Cardiac fibroblast (primary cell): ENCODE measurements at places on chromosomes 5 and 9.

DNA sequence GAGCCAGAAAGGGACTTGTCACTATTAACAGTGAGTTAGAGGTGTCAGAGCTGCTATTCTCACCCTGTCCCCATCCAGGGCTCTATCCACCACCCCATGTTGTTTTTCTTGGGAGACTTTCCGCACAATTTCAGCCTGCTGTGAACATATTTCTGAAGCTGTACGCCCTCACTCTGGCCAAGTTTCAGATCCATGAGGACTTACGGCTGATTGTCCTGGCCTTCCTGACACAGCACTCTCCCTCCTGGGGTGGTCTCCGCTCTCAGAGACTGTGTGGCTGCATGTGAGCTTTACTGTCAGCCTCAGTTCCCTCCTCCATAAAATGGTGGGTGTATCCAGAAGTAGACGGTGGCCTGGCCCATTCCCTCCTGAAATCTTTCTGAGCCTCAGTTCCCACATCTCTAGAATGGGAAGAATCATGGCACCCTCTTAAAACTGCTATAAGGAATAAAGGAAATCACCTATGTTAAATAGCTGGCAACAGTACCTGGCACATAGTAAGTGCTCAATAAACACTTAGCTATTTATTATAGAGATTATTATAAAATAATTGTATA is 804 bp upstream of the IL17B start:
- DNase-seq = no peak

DNA sequence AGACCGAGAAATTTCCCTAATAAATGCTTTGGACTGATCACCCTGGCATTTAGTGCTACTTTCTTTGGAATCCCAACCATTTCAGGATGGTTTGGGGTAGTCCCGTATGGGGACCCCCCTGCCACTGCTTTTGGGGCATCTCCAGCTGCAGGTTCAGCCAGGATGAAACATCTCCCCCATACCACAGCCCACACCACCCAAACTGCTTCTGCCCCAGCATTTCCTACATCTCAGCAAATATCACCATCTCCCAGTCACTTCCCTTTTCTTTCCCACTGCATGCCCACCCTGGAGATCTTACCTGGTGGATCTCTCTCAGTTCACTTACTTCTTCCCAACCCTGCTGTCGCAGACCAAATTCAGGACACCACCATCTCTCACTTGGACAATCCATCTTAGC is 4.8 kb upstream of the P4HA2 start:
- no peak for DNase-seq

DNA sequence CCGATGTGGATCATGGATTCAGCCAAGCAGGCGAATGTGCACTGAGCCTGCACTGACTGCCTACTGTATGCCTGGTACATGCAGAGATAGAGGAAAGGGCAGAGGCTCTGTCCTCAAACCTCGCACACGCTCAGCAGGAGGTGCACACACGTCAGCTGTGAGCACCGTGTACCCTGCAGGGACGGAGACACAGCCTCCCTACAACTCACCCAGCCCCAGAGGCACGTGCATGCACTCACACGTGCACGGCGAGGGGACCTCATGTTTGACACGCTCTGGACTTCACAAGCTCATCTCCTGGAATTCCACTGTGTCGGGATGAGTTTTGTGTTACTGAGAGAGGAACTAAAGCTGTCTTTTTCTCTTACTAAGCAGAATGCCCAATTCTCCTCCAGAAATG is 48.4 kb downstream of the IRX2 start:
- DNase-seq = no peak

DNA sequence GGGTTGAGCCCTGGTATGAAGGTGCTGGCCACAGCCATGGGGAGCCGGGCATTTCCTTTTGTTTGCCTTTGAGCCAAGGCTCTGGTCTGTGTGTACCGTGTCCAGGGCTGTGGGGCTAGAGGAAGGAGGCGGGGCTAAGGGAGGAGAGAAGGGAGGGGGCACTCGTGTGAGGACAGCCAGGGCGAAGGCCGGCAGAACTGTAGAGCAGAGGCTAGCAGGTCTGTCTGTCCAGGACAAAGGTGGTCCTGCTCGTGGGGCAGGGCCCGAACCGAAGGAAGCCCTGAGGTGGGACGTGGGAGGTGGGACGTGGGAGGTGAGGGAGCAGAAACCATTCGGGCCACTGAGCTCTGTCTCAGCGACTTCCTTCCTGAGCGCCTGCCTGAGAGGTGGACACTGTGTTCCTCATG is 41.3 kb upstream of the TESK1 start:
- DNase-seq = peak; percentile 33

- DNase-seq = peak; percentile 77
Observed at GRCh38 chr5:74919487-74919886, 53.3 kb upstream of the FAM169A start.

GRCh38 chr9:121358751-121359150 is 11.3 kb downstream of the STOM start:
- DNase-seq = no peak

DNA sequence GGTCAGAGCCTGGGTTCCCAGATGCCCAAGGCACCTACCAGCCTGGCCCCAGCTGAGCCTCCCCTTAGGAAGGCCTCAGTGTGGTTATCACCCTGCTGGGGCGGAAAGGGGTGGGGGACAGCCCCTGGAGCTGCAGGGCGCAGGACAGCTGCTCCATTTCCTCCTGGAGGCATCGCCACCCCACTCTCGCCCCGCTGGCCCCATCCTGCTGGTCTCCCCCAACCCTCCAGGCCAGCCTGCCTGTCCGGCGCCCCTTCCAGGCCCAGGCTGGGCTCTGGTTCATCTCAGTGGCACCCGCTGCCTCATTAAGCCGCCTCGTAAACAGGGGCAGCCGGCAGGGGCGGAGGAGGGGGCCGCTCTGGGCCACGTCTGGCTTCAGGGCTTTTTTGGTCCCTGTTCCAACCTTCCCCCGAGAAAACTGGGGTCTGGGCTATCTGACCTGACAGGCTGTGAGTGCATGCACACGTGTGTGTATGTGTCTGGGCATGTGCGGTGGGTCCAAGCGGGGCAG is 30.8 kb upstream of the ENHO start:
- no peak for DNase-seq
